ENCODE measurements at places on chromosomes 16 and 17.

DNA sequence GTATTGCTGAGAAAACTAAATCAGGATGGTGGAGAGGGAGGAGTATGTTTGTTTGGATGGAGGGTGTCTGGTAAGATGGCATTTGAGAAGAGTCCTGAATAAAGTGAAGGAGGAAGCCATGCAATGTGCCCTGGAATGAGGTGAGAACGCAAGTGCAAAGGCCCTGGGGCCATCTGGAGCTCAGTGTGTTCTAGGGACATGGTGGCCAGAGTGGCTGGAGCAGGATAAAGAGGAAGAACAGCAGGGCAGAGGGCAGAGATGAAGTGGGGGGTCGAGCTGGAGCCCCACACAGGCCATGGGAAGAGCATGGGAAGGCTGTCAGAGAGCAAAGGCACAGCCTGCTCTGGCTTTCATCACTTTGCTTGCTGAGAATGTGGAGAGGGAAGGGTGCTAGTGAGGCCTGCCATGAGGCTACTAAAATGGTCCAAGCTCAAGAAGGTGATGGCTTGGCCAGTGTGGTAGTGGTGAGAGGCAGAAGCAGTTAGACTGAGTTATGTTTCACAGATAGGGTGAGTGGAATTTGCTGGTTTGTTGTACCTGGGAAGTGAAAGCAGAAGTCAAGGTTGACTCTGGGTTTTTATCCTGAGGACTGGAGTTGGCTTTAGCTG, 234.1 kb downstream of the FOXL1 start:
- no peak for DNase-seq

DNA sequence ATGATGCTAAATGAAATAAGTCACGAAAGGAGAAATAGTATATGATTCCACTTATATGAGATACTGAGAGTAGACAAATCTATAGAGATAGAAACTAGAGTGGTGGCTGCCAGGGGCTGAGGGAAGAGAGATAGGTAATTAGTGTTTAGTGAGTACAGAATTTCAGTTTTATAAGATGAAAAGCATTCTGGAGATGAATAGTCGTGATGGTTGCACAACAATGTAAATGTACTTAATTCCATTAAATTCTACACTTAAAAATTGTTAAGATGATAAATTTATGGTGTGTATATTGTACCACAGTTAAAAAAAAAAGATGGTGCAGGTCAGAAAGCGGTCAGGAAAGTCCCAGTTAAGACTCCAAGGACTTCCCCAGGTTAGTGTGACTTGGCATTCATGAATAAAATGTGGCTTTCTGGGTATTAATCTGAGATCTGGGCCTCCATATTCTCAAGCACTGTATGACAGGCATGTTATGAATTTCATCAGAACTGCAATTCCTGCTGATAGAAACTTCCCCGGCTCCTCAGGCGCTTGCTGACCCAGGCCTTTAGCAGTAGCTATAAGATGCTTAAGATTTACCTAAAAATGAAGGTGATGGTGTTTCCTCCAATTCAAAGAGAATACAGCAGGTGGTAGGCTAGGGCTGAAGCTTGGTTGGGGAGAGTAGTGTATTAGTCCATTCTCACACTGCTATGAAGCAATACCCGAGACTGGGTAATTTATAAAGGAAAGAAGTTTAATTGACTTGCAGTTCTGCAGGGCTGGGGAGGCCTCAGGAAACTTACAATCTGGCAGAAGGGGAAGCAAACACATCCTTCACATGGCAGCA, 115.3 kb upstream of the SOX9 start:
- no peak for DNase-seq

- no peak for DNase-seq
Measured at GRCh38 chr17:13387952-13388351, 213.8 kb downstream of the HS3ST3A1 start.

DNA sequence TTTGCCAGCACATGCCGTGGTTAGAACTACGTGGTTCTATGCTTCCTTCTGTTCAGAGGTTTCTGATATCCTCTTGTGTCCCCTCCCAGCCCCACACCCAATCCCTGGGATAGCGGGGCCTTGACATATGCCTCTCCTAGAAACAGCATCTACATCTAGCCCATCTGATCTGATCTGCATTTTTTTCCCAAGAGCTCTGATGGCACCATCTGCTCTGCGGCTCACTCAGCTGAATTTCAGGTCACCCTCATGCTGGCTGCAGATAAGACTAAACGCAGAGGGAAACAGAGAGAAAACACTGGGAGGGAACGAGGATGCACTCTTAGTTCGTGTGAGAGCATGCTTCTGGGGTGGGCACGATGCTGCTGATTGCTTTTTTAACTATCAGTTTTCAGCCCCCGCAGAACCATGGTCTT, 10.7 kb downstream of the WIPI1 start:
- no peak for DNase-seq

DNA sequence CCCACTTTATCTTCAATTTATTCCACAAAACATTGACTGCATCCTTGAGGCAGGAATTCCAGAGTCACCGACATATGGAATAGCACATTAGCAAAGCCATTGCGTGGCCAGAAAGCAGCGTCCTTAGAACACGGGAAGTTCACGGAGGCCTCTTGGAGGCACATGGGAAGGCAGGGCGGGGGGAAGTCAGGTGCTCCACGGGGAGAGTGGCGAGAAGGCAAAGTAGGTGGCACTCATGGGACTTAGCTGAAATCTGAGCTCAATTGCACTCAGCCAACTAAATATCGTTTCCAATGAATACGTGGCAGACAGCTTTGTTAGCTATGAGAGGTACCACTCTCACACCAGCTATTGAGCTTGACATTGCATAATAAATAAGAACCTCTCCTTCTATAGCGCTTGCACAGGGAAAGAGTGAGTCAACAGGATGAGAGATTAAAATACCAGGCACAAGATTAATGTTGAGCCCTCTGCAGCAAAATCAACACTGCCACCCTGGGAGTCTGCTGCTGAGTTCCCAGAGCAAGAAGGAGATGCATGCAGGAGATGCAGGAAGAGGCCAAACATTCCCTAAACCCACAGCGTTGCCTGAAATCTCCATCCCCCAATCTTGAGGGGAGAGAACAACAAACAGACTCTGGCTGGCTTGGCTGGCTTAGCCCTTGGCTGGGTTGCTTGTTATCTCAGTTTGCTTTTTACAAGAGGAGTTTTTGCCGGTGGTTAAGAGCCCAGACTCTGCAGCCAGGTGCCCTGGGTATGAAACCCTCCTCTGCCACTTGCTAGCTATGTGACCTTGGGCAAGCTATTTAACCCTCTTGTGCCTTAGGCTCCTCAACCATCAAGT, 28.8 kb downstream of the ABCC12 start:
- DNase-seq = peak; percentile 97
